ENCODE measurements at places on chromosomes 5 and 9.

- DNase-seq, result no peak
Observed at GRCh38 chr5:173693670-173694069, 77.2 kb upstream of the BOD1 start.

GRCh38 chr9:89052470-89053097 lies 61.3 kb downstream of the S1PR3 start:
- no peak for DNase-seq

GRCh38 chr5:71651579-71651978 lies 64.4 kb downstream of the MCCC2 start:
- DNase-seq, result no peak

DNA sequence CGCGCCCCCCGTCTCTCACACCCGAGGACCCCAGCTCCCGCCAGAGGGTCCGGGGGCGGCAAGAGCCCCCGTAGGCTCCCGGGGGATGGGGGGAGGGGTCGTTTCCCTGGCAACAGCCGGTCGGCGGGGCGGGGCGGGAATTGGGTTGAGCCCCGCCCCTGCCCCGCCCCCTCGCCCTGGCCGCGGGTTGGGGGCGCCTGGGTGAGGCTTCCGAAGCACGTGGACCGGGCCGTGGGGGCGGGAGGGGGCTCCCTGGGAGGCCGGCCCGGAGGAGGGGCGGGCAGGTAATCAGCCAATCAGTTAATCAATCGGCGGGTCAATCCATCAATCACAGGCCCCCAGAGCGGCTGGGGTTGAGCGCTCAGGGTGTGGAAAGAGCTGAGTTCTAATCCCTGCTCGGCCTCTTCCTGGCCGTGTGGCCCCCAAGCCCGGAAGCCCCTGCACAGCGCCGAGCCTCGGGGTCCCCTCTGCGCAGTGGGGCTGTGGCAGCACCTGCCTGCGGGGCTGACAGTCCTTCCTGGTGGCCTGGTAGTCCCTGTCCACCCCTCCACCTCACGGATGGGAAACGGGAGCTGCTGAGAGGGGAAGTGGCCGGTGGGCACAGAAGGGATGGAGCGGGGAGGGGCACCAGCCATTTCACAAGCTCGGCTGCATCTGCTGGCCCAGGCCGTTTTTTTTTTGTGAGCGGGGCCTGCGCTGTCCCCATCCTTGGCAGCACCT lies 174.2 kb upstream of the IER5L start:
- DNase-seq, result peak; percentile 62

DNA sequence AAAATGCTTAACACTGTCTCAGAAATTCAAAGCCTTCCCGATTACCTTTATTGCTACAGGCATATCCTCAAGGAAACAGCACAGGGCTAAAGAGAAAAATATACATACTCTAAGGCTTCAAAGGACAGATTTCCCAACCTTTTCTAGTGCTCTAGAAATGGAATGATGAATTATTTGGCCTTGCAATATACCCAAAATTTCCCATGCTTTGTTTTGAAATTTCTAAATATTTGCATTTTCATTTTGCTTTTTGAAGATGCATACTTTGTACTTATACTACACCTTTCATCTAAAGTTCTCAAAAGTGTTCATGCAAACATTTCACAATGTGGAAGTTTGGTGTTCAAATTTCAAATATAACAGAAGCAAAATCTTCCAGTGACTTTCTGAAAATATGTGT lies 312.7 kb upstream of the PDE4D start:
- DNase-seq, result no peak

GRCh38 chr9:17487467-17487866 lies 91.4 kb upstream of the SH3GL2 start:
- DNase-seq, result peak; percentile 21

DNA sequence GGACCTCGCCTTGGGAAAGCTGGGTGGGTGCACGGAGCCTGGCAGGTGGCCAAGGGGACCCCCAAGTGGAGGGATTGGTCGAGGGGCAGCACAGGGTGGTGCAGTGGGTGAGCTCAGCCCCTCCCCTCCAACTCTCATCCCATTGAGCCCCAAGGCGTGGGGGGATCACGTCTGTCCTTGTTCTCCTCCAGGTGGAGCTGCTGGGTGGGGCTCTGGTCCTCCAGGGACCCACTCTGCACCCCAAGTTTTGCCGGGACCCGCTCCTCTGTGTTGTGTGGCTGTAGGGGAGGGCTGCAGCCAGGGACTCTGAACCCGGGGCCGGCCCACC lies 3.6 kb upstream of the FUT7 start:
- DNase-seq, result no peak

DNA sequence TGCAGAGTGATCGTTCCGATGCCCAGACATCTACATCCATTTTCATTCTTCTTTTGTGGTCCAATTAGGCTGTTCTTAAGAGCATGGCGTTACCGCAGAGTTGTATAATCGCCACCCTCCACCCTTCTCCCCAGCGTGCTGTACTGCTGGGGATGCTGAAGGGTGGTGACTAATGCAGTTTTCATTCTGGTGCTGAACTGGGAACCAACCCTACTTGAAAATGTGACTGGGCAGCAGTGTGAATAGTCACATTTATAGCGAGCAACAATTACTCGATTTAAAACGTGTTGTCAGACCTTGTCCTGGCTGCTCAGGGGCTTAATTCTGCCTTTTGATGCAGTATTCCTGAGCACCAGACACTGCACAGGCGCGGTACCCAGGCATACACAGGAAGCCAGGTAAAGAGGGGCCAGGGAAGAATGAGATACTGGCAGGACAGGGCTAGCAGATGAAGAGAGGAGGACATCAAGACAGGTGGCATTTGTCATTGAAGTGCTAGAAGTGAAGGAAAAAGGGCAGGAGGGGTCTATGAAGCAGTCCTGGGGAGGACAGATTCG lies 719 bp upstream of the ISCA1 start:
- DNase-seq, result no peak

- no peak for DNase-seq
Observed at GRCh38 chr9:37066139-37066725, 32.2 kb upstream of the PAX5 start.

DNA sequence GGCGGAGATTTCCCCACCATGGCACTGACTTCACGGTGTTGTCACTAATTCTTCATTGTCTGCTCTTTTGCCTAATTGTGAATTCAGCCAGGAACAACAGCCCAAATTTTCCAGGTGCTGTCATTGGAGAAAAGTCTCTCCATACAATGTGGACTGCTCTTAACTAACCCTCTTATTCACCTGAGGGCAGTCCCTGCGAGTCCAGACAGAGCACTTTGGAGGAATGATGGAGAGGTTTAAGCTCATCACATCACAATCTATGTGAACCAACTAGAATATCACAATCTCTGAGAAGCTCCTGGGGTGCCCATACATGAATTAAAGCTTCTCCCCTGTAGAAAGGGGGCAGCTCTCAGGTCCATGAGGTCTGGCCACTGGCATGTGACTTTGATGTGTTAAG lies 56.4 kb downstream of the MTX3 start:
- no peak for DNase-seq

DNA sequence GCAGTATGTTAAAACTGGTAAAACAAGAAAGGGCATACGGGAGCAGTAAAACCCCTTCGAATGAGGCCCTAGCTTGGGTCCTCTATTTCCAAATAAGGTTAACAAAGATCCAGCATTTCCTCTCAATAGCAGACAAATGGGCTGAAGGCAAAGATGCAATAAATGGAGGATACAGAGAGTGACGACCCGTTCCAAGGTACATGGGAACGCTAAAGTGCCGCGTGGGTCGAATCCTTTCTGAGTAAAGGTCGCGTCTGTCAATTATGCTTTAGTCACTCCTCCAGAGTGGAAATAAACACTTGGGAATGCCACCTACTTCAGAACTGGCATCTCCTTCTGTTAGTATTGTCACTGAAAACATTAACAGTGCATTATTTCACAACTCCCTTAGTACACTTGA lies 24.7 kb downstream of the ARL15 start:
- DNase-seq, result no peak

GRCh38 chr9:35114840-35115628 lies 628 bp downstream of the ATOSB start:
- DNase-seq, result peak; percentile 62

GRCh38 chr5:142167458-142167857 lies 58.9 kb downstream of the NDFIP1 start:
- no peak for DNase-seq

- no peak for DNase-seq
Observed at GRCh38 chr9:93255494-93255867, 71.5 kb downstream of the WNK2 start.

DNA sequence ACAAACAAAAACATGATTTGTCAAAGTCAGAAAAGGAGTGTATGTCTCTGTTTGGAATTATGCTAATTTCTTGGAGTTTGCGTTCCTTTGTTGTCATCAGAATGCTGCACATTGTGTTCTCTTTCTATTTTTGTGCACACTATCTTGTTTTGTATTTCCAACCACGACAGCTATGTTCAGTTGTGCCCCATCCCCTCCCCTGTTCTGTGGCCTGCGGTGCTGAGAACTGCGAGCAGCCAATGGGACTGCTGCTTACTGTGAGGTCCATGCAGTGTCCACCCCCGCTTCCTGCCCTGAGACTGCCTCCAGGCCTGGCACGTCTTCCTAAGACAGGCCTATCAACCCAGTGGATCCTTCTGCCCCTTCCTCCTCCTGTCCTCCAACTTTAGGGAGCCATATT lies 76.8 kb downstream of the PALM2AKAP2 start:
- DNase-seq, result no peak

DNA sequence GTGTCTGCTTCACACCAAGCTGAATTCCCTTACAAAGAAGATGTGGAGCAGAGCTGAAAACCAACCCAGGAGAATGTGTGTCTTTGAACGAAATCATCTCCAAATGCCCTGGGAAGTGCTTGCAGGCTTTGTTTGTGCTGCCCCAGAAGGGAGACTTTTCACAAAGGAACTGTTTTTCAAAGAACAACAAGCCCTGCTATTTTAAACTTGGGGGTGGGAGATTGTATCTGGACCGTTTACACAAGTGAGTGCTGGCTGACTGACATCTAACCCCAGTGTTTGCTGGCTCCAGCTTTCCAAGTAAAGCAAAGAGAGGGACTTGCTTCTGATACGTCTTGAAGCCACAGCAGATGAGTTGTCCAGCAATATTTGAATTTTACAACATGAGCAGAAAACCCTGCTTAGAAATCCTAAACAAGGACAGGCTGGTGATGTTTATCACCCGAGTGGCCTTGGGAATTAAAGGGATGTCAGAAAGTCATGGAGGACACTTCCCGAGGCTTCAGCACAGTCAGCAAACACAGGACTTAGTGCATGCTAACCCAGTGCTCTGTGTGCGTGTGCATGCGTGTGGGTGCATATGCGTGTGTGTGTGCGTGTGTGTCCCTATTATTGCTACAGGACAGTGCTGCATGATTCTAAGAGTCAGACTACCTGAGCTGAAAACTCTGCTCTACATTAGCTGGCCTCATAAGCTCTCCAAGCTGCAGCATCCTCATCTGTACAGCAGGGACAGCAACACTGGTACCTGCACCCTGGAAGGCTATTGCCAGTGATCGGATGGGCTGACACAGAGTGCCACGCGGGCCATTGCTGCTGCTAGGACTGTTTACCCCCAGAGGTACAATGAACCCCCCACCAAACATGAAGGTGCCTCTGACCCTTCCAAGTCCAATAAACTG lies 1.4 kb downstream of the ADAMTS12 start:
- DNase-seq, result peak; percentile 39

- no peak for DNase-seq
Observed at GRCh38 chr5:127009784-127010183, 20.6 kb downstream of the MARCHF3 start.

- no peak for DNase-seq
Observed at GRCh38 chr5:96293966-96294883, 138.8 kb downstream of the PCSK1 start.

GRCh38 chr5:80659106-80659505 lies 4.3 kb upstream of the DHFR start:
- no peak for DNase-seq

DNA sequence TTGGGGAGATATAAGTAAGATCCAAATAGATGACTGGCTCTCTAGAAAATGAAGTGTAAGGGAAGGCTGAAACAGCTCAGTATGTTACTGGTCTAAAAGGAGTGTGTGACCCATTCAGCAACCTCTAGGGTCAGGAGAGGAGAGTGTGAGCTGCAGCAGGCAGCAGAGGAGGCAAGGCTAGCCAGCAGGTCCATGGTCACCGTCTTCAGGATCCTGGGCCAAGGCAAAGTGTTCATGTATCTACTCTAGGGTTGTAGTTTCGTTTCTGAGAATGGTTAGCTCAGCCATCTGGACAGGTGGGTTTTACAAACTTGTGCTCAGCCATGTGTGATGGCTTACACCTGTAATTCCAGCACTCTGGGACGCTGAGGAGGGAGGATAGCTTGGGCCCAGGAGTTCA lies 13.7 kb downstream of the MYO10 start:
- no peak for DNase-seq

GRCh38 chr9:121141706-121142105 lies 60.0 kb downstream of the RAB14 start:
- no peak for DNase-seq

DNA sequence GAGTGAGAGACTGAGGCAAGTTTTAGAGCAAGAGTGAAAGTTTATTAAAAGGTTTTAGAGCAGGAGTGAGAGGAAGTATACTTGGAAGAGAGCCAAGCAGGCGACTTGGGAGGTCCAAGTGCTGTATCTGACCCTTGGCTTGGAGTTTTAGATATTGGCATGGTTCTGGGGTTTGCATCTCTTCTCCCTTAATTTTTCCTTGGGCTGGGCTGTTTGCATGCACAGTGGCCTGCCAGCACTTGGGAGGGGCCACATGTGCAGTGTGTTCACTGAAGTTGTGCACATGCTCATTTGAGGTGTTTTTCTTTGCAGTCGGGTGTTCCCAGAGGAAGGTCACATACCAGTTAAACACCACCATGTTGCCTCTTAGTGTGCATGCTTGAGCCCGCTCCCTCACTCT lies 464.1 kb downstream of the DMRT2 start:
- DNase-seq, result no peak

- DNase-seq, result no peak
Observed at GRCh38 chr9:34710023-34710422, at the start of gene CCL21. CCL21 (minus strand) TSS chr9:34710136; CDS start chr9:34710066, 70 bp downstream.

- DNase-seq, result no peak
Observed at GRCh38 chr9:111870774-111871498, 25.7 kb upstream of the UGCG start.

GRCh38 chr5:137753691-137754187 lies 424 bp downstream of the HNRNPA0 start:
- DNase-seq, result no peak

GRCh38 chr5:54217826-54218503 lies 92.4 kb downstream of the ARL15 start:
- DNase-seq, result peak; percentile 69

GRCh38 chr9:137273611-137274320 lies 3.8 kb upstream of the TOR4A start:
- no peak for DNase-seq

DNA sequence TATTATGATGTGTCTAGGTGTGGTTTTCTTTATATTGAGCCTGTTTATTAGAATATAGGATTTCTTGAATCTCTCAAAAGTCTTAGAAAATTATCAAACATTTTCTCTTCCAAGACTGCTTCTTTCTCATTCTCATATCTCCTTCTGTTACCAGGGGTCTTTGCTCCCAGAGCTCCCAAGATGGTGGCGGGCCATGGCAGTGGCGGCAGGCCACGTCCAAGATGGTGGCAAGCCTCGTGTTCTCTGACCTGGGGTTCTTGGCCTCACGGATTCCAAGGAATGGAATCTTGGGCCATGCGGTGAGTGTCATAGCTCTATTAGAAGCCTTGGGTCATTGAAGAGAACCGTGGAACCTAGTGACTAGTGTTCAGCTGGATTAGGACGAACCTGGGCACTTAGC lies 248.9 kb downstream of the SMARCA2 start:
- DNase-seq, result no peak

Measured in retina (tissue), 1 donor.